Articular chondrocyte of knee joint (primary cell): ENCODE measurements at places on chromosomes 5 and 9. TPM values are rescaled to one million over a fixed set of nuclear protein-coding genes. Genes with fewer than 3 reads are reported as not detected.

The PPP2R2B gene
- 1.8 and 2.5 TPM in 2 replicates for total RNA-seq

The TAF9 gene
- total RNA-seq = 79.7 and 79.8 TPM in 2 replicates

The KCNV2 gene
- not detected in 2 replicates for total RNA-seq

The HMCN2 gene
- 0.11 and 0.13 TPM in 2 replicates for total RNA-seq

The SPINK7 gene
- not detected in 2 replicates for total RNA-seq

The GRAMD2B gene
- total RNA-seq = 17.6 and 19.2 TPM in 2 replicates

The BSPRY gene
- total RNA-seq = under 0.01 and 0.11 TPM in 2 replicates

The FPGS gene
- total RNA-seq = 52.8 and 98.8 TPM in 2 replicates

The SPATA31C2 gene
- not detected in 2 replicates for total RNA-seq

The HSPA4 gene
- total RNA-seq = 123 and 126 TPM in 2 replicates

The RIC1 gene
- 42.1 and 43.1 TPM in 2 replicates for total RNA-seq

The LRSAM1 gene
- 12.3 and 12.8 TPM in 2 replicates for total RNA-seq
